ENCODE measurements at places on chromosomes 11 and 22.

GRCh38 chr22:27230189-27230588 lies 571.4 kb downstream of the MN1 start:
- no peak for DNase-seq

- no peak for DNase-seq
Observed at GRCh38 chr11:382081-382629, 11.9 kb upstream of the PKP3 start.

DNA sequence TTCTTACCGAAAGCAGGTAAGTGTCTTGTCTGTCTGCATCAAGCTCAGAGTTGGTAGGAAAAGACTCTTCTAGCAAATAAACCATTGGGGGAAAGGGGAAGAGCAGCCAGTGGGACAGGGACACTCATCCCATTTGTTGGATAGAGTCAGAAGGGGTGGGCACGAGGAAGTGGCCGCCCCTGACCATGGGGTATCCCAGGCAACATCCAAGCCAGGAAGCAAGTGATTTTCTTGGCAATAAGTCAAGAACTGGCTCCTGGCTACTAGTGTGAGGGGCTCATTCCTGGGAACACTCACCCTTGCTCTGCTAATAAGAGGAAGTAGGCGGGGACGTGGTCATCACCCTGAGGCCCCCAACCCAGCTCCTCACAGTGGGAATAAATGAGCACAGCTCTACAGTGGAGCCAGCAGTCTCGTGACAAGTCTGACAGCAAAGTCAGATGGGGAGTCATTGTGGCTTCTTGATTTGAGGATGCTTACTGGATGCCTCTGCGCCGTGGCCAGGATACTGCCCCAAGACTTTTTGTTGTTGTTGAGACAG lies 6.7 kb downstream of the SLC25A18 start:
- no peak for DNase-seq

GRCh38 chr11:35887737-35888136 lies 56.1 kb upstream of the LDLRAD3 start:
- DNase-seq: no peak

GRCh38 chr11:25655636-25656035 lies 676.3 kb upstream of the ANO3 start:
- DNase-seq: no peak

GRCh38 chr22:50363166-50363802 lies 20.2 kb downstream of the PPP6R2 start:
- no peak for DNase-seq

DNA sequence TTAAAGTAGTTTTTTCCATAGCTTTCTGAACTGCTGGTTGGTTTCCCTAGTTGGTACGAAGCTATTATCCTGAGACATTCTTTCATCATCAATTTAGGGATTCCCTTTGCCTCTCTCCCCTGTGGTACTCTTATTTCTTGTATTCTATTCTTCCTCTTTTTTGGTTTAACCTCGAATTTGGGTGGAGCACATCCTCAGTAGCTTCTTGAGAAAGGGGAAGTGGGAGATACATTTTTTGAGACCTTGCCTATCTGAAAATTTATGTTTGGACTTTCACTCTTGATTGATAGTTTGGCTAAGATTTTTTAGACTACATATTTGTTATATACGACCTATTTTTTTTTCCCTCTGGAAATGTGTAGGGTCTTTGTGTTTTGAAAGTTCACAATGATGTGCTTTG lies 121.7 kb upstream of the ZBED5 start:
- no peak for DNase-seq

GRCh38 chr11:79453617-79454016 lies 12.8 kb upstream of the TENM4 start:
- no peak for DNase-seq

- no peak for DNase-seq
Observed at GRCh38 chr11:83681906-83682610, 395.9 kb upstream of the CCDC90B start.

DNA sequence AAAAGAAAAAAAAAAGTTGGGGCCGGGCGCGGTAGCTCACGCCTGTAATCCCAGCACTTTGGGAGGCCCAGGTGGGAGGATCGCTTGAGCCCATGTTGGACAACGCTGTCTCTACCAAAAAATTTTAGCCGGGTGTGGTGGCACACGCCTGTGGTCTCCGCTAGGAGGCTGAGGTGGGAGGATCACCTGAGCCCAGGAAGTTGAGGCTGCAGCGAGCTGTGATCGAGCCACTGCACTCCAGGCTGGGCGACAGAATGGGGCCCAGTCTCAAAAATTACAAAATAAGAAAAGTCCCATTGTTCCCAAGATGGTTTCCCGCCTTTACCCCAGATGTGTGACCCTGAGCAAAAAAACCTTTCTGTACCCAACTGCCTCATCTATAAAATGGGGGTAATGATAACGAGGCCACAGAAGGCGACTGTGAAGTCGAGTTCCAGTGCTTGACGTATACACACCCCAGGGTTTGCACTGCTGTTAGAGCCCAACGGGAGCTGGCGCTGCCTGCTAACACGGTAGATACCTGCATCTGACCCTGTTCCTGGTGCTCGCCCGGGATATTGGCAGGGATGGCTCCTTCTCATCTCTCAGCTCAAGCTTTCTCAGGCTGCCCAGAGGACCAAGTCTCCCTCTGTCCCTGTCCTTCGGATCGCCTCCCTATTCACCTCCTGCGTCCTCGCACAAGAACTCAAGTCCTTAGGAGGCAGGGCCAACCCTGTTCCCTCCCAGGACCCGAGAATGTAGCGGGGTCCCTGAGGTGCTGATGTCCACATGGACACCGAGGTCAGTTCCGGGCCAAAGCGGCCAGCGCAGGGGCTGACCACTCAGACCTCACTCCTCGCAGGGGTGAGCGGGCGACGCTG lies 1.1 kb upstream of the RPLP2 start:
- DNase-seq: no peak

GRCh38 chr22:44436736-44437135 lies 61.3 kb downstream of the RTL6 start:
- no peak for DNase-seq

DNA sequence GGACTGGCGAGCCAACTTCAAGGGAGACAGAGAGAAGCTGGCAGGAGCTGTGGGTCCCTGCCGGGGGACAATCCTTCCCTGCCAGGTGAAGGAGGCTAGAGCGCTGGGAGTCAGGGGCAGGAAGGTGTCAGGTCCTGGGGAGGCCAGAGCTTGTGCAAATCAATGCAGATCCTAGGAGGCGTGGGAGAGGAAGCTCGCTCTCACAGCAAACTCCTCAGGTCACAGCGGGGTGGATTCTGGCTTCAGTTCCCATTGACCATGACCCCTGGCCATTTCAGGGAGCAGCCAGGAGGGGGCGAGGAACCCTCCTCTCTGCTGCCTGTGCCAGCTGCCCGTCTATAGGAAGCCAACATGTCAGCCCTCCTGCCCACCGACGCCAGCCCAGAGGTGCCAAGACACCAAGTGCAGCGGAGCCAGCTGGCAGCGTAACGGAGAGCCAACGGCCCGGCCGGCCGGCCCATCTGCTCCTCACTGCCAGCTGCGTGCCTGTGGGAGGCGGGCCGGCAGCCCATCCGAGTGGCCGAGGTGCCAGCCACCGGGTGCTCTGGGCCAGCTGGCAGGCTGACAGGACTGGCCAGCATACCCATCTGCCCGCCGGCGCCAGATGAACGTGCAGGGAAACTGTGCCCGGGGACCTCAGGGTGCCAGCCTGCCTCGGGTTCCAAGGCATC lies 374.8 kb downstream of the MIAT start:
- no peak for DNase-seq
